Astrocyte (in vitro differentiated cells and primary cell): ENCODE measurements at places on chromosomes 1 and 21. TPM values are rescaled to one million over a fixed set of nuclear protein-coding genes. Genes with fewer than 3 reads are reported as not detected.

The GSTM5 gene
- not detected in 2 replicates for total RNA-seq

The TDRD5 gene
- total RNA-seq: not detected in 2 replicates

The LCE5A gene
- not detected in 2 replicates for total RNA-seq

DNA sequence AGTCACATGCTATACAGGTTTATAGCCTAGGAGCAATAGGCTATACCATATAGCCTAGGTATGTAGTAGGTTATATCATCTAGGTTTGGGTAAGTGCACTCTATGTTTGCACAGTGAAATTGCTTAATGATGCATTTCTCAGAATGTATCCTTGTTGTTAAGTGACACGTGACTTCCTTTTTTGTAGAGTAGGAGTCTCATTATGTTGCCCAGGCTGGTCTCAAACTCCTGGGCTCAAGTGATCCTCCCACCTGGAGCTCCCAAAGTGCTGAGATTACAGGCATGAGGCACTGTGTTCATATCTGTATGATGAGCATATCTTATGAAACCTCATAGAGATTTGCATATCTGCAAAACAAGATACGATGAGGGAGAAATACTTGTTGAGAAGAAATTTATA lies 13.8 kb upstream of the ABCB10 start:
- H3K4me1 ChIP-seq: no peaks in the 10 kb centered on the region
- DNase-seq: no peak
- H3K36me3 ChIP-seq: no peaks in the 10 kb centered on the region
- peaks cover 2% of the 10 kb centered on the region for H3K27me3 ChIP-seq
- H3K4me3 ChIP-seq: no peak overlapping the region

DNA sequence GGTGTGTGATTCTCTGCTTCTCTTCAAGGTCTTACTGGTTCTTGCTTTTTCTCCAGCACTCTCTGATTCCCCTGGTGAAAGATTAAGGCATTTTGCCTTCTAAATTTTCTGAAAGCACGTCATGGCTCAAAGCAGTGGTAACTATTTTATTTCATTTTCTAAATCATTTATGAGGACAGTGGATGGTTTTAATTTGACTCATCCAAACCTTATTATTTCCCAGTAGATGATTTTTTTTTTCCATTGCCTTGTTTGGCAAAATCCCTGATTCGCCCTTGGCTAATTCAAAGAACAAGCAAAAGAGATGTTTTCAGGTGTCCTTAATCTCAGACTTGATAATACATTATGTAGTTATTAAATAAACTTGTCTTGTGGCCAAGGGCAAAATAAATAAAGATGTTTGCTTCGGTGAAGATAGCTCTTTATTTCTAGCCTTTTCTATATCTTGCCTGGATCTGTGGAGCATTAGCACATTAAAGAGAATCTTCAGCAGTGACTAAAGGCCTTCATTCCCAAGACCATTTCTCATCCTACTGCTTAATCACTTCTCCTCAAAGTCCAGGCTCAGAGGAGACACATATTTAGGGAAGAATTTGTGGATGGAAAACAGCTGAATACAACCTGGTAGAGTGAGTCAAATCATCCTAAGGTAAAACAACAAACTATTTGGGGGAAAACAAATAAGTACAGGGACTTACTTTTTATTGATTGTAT lies 359.8 kb downstream of the DUSP10 start:
- no peaks in the 10 kb centered on the region for H3K27me3 ChIP-seq
- H3K27ac ChIP-seq: no peak overlapping the region
- H3K4me3 ChIP-seq: no peak overlapping the region
- H3K36me3 ChIP-seq: no peaks in the 10 kb centered on the region
- H3K4me1 ChIP-seq: no peaks in the 10 kb centered on the region
- DNase-seq: peak; percentile 44

DNA sequence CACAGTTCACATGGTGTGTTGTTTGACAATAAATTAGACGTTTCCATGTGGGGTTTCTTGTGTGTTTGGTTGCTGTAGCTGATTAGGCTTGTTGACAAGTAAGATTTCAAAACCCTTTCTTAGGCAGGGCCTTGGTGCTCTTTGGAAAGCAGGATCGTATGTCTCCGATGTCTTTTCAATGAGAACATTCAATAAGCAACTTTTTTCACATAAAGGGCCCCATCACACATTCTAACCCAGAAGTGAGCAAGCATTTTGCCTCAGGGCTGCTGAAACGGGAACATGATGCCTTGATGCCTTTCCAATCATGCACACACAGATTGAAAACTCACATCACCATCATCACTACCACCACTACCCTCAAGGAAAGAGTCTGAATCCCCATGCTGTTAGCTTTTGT lies 33.1 kb downstream of the LPAR3 start:
- H3K27ac ChIP-seq: no peak overlapping the region
- H3K27me3 ChIP-seq: no peaks in the 10 kb centered on the region
- no peak for DNase-seq
- H3K4me3 ChIP-seq: no peak overlapping the region

DNA sequence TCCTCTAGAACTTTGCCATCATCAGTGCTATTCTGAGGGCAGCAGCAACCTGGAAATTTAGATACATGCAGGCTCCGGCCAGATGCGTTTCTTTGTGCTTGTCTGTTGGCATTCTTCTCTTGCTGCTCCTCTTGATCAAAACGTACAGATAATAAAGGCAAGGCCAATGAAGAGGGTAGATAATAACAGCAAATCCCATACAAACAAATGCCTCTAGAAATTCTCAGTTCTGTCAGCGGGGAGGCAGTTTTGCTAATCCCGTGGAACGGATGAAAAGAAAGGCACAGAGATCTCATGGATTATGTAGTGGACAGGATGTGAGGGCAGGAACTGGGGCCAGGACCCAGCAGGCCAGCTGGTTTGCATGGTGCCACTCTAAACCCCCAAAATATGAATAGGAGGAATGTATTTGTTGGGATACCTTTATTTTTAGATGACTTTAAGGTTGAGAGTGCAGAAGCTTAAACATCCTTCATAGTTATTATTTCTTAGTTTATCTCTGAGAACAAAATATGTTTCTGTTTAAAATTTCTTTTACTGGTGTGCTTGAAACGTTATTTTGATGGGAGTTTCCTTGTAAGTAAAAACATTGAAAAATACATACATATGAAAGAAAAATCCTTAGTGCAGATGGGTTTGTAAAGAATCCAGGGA lies 1.5 kb downstream of the ITSN1 start:
- DNase-seq: peak; percentile 22
- no peaks in the 10 kb centered on the region for H3K36me3 ChIP-seq
- peak overlapping the region; percentile 86 for H3K4me3 ChIP-seq

DNA sequence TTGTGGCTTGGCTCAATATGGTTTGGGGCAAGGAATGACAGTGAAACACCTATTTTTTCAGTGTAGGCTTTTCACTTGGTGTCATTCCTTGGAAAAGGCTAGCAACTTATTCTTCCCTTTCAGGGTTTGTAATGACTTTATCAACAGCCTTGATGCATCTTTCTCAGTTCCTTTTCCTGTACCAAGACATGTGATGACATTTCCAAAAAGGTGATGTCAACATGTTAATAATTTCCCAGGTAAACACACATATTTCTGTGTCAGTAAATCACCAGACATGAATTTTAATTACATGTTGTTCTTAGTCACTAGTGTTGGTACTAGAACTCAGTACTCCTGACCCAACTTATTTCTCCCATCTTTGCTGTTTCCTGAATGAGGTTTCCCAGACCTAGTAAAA lies 37.8 kb upstream of the RRP15 start:
- H3K4me3 ChIP-seq: no peak overlapping the region
- DNase-seq: no peak
- no peak overlapping the region for H3K27ac ChIP-seq
- no peaks in the 10 kb centered on the region for H3K36me3 ChIP-seq
- H3K27me3 ChIP-seq: no peaks in the 10 kb centered on the region

DNA sequence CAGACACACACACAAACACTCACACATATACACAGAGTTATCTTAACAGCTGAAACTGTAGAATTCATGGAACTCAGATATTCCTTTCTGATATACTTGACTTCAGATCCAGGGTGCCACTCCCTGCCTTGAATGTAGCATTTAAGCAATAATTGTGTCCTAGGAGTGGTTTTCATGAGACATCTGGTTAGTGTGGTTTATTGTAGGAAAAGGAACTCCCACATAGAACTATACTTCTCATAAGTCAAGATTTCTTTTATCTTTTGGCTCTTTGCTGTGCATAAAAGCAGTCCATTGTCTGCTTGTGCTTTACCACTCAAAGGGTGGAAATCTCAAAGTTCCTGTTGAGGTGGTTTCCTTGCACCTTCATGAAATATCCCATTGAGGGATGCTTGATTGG lies 272.6 kb upstream of the SGIP1 start:
- no peaks in the 10 kb centered on the region for H3K36me3 ChIP-seq
- H3K4me3 ChIP-seq: no peak overlapping the region
- H3K27ac ChIP-seq: no peak overlapping the region
- peaks cover 1% of the 10 kb centered on the region for H3K4me1 ChIP-seq

GRCh38 chr21:26583769-26584168 lies 10.7 kb upstream of the CYYR1 start:
- no peak overlapping the region for H3K4me3 ChIP-seq
- no peak overlapping the region for H3K27ac ChIP-seq
- no peaks in the 10 kb centered on the region for H3K27me3 ChIP-seq
- no peaks in the 10 kb centered on the region for H3K36me3 ChIP-seq

- H3K4me3 ChIP-seq: no peak overlapping the region
- peaks cover 58% of the 10 kb centered on the region for H3K36me3 ChIP-seq
- no peaks in the 10 kb centered on the region for H3K4me1 ChIP-seq
- H3K27me3 ChIP-seq: no peaks in the 10 kb centered on the region
These were observed 34.0 kb upstream of the SLC45A3 start for GRCh38 chr1:205714190-205714905.

DNA sequence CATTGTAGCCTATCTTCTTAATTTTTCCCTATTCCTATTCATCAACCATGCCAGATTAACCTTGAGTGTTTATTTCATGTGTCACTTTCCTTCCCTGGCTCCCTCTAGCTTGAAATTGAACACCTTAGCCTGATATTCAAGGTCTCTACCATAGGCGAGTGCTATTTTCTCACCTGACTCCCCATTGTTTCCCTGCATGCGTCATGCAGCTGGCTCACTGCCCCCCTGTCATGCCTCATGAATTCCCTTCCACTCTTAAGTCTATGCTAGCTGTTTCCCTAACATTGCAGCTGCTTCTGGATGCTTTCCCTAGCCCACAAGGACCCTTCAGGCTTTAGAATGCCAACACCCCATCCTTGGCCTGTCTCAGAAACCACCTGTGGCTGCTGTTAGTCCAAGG lies 56.7 kb upstream of the CD1D start:
- H3K36me3 ChIP-seq: no peaks in the 10 kb centered on the region
- no peak overlapping the region for H3K27ac ChIP-seq
- H3K4me3 ChIP-seq: no peak overlapping the region
- DNase-seq: peak; percentile 36

DNA sequence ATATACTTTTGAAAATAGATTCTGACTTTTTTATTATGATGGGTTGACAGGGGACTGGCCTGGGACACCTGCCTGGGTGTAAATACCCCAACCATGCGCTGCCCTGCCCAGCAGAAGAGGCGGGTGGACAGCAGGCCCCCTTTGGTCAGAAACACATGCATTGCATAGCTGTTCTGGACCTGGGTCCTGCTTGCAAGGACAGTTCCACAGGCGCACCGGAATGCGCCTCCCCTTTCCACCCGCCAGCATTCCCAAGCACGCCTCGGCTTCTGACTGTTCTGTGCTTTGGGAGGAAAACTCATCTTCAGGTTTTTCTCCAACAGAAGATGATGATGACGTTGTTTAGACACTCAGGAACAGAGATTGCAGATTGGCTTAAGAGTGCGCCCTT lies 428 bp upstream of the ZNF678 start:
- peaks cover 9% of the 10 kb centered on the region for H3K27me3 ChIP-seq
- peak overlapping the region; percentile 85 for H3K4me3 ChIP-seq
- DNase-seq: no peak

- no peak for DNase-seq
- H3K4me3 ChIP-seq: no peak overlapping the region
- no peaks in the 10 kb centered on the region for H3K4me1 ChIP-seq
- H3K27me3 ChIP-seq: no peaks in the 10 kb centered on the region
- no peak overlapping the region for H3K27ac ChIP-seq
- H3K36me3 ChIP-seq: no peaks in the 10 kb centered on the region
These were observed 1230.0 kb downstream of the AMY1C start for GRCh38 chr1:104979651-104980050.

DNA sequence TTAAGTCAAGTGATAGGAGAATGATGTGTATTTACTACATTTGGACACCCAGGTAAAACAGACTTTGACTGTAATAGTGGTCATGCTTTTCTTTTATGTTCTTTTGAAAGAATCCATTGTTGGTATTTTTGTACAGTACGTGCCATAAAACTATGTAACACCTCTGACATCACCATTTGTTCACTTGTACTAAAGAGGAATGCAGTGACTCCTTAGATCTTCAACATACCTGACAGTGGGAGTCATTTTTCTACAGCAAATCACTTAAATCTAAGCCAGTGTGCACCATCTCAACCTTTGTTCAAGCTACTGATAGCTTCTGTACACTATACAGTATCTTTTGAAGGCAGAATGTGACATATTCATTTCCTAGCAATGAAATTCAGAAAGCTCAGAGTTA lies 6.3 kb upstream of the PLD5 start:
- no peak for DNase-seq
- H3K27me3 ChIP-seq: peaks cover 2% of the 10 kb centered on the region
- no peak overlapping the region for H3K4me3 ChIP-seq
- no peaks in the 10 kb centered on the region for H3K36me3 ChIP-seq

- no peaks in the 10 kb centered on the region for H3K4me1 ChIP-seq
- no peaks in the 10 kb centered on the region for H3K36me3 ChIP-seq
- no peak overlapping the region for H3K4me3 ChIP-seq
- H3K27me3 ChIP-seq: peaks cover 2% of the 10 kb centered on the region
These were observed 16.4 kb downstream of the REG4 start for GRCh38 chr1:119794876-119795240.

DNA sequence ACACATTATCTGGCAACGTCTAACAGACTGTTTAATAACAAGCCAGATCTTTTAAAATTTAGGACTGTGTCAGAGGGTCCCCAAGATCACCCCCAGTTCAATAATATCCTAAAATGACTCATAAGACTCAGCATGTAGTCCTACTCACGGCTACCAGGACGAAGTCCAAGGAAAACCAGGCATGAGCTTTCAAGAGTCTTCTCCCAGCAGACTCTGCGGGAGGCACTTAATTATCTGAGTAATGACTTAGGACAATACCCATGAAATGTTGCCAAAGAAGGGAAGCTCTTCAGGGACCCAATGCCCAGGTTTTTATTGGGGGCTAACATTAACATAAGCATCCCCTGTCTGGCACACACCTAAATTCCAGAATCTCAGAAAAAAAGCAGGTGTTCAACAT lies 7.0 kb downstream of the HFM1 start:
- H3K27me3 ChIP-seq: no peaks in the 10 kb centered on the region
- no peaks in the 10 kb centered on the region for H3K36me3 ChIP-seq
- H3K27ac ChIP-seq: no peak overlapping the region
- no peaks in the 10 kb centered on the region for H3K4me1 ChIP-seq
- no peak overlapping the region for H3K4me3 ChIP-seq

- peaks cover 47% of the 10 kb centered on the region for H3K4me1 ChIP-seq
- H3K4me3 ChIP-seq: peak overlapping the region; percentile 71
- H3K27ac ChIP-seq: peak overlapping the region; percentile 10
- no peaks in the 10 kb centered on the region for H3K27me3 ChIP-seq
These were observed 859 bp downstream of the IFFO2 start for GRCh38 chr1:18955441-18956192.
